CD4-positive, alpha-beta T cell treated with Interleukin-4 for 4 hours (primary cell): ENCODE measurements at places on chromosomes 13 and 19.

DNA sequence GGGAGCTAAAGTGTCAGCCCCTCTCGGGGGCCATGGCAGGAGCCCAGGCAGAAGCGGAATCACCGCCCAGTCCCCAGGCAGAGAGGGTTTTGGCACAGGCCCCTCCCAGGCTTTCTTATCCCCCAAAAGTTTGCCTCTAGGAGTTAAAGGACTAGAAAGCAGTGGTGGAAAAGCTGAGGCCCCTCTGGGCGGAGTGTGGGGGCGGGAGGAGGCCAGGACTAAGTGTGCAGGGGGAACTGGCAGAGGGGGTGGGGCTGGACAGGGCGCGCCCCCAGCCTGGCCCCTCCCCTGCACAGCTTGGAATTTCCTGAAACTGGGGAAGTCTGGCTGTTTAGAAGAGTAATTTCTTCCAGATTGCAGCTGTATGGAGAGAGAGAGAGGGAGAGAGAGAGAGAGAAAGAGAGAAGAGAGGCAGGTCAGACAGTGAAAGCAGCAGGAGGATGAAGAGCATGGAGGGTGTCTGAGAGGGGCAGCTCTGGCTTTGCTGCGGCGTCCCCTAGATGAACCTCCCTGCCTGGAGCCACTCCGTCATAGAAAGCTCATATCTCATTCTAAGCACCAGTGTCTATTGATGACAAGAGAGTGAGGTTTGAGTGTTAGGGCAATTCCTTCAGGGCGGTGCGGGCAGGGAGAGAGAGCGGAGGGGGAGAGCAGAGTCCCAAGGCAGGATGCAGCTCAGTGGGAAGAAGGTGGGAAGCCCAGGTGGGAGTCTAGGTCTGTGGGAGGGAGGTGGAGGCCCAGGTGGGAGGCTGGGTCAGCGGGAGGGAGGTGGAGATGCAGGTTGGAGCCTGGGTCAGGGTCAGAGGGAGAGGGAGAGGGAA, at the start of gene CDC42EP5:
Gene CDC42EP5, minus strand, starts transcription at position 226 of the 821 bp plus-strand sequence. CDS start 7,749 bp downstream, outside the sequence.
- DNase-seq, result no peak

GRCh38 chr19:41927497-41928192, 604 bp downstream of the ERFL start:
- no peak for DNase-seq

GRCh38 chr19:5002143-5002542, 33.2 kb downstream of the KDM4B start:
- DNase-seq, result no peak

GRCh38 chr13:64369121-64369520, 2861.0 kb downstream of the PCDH9 start:
- DNase-seq, result no peak
